ENCODE measurements at places on chromosomes 7 and 10.

DNA sequence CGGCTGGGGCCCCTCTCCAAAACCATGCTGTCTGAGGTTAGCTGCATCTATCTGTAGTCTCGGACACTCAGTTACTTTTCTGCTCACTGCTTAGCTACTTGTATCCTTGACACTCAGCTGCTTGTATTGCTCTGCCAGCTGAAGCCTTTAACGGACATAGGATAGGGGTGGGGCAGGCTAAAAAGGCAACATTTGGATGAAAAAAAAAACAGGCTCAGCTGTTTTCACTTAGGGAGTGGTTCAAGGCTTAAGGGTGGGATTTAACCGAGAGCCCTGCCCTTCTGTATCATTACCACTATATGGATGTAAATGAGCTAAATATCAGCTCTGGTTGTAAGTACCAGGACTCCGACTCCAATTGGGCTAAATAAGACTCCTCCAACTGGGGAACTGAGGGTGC lies 28.6 kb downstream of the LSMEM1 start:
- no peak for DNase-seq

GRCh38 chr7:45146531-45147379 lies 10.8 kb upstream of the RAMP3 start:
- DNase-seq = no peak

GRCh38 chr7:52257890-52258289 lies 777.5 kb upstream of the POM121L12 start:
- no peak for DNase-seq

DNA sequence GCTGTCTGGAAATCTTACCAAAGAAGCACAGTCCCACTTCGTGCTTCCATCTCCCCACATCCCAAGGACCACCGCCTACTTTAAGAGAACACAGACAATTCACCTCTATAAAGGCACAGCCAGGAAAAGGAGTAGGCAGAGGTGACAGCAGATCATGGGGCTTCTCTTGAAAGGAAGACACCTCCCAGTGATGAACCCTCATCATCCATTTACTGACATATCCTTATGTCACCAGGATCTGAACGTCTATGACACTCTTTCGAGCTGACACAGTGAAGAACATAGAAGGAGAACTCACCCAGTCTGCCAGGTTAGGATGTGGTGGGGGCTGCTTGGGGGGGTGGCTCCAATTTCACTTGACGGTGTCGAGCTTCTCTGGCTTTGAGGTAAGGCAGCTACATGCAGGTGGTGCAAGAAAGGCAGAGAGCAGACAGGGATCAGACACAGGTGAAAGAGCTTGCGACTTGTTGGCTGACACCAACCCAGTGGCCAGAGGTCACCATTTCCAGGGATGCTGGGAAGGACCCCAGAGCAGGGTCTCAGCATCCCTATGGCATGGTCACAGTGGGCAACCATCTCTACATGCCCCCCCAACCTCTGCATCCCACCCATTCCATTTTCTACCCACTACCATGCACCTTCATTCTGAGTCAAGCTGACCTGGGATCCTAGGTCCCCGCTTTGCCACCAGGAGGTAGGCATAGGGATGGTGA lies 67.5 kb downstream of the PRPF18 start:
- DNase-seq = no peak

GRCh38 chr10:127154831-127155620 lies 41.4 kb downstream of the INSYN2A start:
- DNase-seq = no peak

GRCh38 chr7:12756821-12757220 lies 69.4 kb downstream of the ARL4A start:
- no peak for DNase-seq

DNA sequence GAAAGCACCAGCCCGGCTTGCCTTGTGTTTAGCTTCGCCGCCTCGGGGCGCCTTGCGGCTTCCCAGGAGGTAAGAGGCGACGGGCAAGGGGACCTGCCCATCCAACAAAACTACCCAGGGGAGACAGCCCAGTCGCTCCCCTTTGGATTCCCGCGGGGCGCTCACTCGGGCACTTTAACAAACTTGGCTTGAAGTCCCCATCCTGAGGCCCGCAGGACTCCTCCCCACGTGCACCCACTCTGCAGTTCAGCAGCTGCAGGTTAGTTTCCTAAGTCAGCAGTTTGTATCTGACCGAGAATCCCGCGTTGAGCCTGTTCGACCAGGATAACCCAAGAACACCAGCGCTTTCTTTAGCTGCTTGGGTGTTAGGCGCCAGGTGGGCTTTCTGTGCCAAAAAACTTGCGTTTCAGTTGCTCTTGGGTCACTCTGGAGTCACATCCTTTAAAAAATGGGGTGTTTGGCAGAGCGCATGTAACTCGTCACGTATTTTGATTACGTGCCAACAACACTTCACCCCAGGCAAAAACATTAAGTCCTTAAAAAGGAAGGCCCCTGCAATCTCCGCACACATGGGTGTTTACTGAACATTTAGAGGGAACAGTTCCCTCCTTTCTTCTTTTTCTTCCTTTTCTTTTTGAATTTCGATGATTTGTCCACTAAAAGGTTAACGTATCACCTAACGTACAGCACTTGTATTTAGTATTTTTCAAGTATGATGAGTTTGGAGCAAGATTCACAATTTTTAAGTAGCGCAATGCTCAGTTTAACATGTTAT lies 876 bp downstream of the DNAH11 start:
- peak; percentile 9 for DNase-seq

GRCh38 chr10:30059209-30060107 lies at the start of gene JCAD:
Gene JCAD, minus strand, starts transcription at chr10:30059586. Its CDS starts 11,774 bp downstream, at chr10:30047812.
- peak; percentile 66 for DNase-seq

DNA sequence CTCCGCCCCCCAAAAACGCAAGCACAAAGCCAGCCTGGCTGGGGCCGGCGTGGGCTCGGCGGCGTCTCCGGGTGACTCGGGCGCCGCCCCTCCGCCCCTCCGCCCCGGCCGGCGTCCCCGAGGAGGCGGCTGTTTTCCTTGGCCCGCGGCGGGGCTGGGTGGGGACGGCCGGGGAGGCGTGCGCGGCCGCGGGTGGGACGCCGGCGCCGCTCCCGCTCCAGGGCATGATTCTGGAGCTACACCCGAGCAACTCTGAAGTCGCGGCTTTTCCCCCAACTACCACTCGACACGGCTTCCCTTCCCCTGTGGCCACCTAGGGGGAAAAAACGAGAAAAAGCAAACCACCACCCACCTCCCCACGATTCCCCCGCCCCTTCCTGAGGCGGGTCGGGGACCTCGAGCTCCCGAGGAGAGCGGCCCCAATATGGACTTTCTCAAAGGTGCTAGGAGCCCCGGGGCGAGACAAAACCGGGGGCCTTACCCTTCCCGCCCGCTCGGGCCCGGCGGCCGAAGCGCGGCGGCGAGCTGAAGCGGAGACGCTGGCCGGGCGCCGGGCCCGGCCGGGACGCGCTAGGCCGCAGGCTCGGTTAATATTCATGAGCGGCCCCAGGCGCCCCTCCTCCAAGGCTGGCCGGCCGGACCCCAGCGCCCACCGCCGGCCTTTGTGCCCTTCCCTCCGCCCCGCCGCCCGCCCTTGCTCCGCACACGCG lies 856 bp downstream of the ARHGAP21 start:
- peak; percentile 60 for DNase-seq

GRCh38 chr7:73520673-73521635 lies 1.1 kb downstream of the BAZ1B start:
- DNase-seq = no peak

GRCh38 chr7:45682358-45682735 lies 108.2 kb downstream of the ADCY1 start:
- no peak for DNase-seq

DNA sequence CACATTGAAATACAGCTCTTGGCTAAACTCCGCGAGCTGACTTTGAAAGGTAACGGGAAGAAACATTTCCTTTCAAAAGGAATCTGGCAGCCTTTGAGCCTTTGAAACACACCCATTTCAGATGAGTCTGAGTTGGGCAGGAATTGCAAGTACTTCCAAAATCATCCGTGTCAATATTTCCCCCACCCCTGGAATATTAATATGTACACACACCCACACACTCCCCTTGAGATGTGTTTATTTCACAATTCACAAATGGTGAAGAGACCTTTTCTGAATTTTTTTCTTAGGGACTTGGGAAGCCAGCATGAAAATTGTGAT lies 438.7 kb upstream of the NRP1 start:
- no peak for DNase-seq

DNA sequence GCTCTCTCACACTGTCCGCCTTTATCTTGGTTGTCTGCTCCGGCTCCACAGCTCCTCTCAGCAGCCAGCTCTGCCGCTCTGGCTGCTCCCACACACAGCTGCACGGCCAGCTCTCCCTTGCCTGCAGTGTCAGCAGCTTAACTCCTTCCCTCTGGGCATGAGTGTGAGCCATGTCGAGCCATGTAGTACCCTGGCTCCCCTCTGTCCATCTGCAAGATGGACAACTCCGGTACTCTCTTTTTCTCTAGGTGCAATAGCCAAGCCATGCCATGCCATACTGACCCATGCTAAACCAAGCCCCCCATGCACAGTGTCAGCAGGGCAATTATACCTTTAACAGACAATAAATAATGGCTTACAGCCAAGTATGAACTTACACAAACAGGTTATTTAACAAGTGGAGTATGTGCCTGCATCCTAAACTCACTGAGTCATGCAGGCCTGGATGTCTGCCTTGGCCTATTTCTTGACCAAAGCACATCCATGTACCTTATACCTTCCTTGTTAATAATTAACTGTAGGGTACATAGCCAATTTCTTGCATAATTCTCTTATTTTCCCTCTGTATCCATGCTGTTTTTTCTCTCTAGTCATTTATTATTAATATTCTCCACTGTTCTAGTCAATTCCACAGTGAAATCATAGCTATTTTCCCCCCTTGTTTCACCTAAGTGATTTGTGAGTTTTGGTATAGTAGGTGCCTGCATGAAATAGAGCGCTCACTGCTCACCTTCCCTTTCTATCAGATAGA lies 170.9 kb downstream of the CDK14 start:
- DNase-seq = no peak

DNA sequence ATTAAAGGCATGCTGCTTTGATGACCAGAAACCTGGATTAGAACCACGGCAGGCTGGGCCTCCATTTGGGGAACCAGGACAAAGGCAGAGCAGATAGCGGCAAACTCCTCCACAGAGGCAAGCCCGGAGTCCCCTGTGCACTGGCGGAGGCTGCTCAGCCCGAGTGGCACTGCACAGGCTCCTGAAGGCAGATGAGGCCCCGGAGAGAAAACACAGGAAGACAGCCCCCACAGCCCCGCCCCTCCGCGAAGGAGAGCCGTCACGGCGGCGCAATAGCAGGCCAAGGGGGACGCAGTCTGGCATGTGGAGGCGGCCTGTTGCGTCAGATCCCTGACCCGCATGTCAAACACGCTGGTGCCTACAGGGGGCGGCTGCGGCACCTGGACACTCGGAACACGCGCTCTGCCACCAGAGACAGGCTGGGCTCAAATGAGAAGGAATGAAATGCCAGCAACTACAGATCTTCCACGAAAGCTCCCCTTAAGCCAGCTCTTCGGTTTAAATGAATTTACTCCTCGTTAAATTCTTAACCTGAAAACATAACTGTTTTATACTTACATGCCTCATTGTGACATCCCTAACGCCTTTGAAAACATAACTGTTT lies 128.5 kb downstream of the MAD1L1 start:
- peak; percentile 88 for DNase-seq

GRCh38 chr10:28906415-28906814 lies 229.1 kb downstream of the BAMBI start:
- no peak for DNase-seq

DNA sequence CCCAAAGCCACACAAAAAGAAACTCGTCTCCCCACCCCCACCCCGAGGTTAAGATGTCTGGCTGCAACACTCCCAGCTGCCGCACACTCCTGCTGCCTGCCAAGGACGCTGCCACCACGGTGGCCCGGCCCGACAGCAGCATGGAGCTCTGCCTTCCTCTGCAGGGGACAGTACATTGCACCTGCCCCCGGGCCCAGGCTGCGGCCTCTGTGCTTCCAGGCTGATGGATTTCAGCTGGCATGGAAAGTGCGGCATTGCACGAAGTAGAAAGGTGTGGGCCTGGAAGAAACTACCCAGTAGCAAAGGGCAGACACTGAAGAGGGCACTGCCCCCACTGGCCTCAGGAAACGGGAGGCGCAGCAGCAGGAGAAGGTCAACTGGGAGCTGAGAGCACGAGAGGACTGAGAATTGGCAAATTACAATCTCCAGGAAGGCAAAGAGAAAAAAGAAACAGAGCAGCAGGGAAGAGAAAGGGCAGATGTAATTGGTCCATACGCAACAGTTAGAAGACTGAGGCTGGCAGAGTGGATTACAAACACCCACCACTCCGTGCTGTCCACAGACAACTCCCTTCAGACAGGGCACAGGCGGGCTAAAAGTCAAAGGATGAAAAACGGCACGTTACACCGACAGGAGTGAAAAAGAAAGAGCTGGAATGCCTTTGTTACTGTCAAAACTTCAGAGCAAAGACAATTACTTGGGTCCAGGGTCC lies 117.1 kb upstream of the DIP2C start:
- no peak for DNase-seq

GRCh38 chr10:124328477-124329220 lies 90.1 kb downstream of the OAT start:
- DNase-seq = no peak

GRCh38 chr10:22253580-22253882 lies 35.7 kb upstream of the EBLN1 start:
- peak; percentile 32 for DNase-seq

- no peak for DNase-seq
Measured at GRCh38 chr7:104758504-104758903, 255.5 kb upstream of the KMT2E start.

DNA sequence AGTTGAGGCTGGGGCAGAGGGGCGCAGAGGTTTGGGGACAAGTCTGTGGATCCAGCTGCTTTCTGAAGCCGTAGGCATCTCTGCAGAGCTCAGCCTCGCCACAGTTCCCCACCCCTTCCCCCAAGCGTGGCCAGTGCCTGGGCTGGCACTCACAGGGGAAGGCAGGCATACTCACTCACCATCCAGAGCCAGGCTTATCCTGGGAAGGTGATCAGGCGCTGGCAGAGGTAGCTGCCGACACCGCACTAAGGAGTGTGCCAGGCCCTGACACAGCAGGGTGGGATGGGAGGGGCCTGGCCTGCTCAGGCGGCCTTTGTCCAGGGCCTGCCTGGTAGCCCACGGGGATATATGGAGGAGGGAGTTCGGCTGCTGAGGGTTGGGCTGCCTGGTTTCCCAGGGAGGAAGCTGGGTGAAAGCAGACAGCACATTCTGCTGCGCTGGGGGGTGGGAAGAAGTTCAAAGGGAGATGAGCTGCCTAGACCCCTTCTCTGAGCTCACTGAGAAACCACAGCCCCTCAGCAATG lies 15.9 kb downstream of the VSIR start:
- no peak for DNase-seq

DNA sequence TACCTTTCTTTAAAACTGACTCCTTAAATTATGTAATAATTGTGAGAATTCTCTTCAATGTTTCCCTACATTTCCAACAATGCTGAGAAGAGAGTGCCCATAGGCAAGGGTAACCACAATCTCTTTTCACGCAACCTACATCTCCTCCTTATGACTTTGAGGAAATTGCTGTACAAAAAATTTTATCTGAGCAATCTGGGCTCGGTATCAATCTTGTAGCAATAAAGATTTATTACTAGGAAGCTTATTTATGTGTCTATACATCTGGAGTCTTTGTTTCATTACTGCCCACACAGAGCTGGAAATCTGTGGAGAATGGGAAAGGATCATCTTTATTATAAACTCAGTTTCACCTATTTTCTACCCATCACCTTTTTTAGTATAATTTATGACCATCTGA lies 913.8 kb upstream of the SORCS1 start:
- DNase-seq = no peak

Measured in activated naive CD8-positive, alpha-beta T cell treated with anti-CD3 and anti-CD28 coated beads, Interleukin-2, amount 50 U/mL, for 24 hours (primary cell).